ENCODE measurements at places on chromosomes 7 and 10.

GRCh38 chr7:27095050-27095896 is 527 bp downstream of the HOXA1 start:
- peak; percentile 27 for DNase-seq

GRCh38 chr7:158946771-158947170 is 90.4 kb downstream of the DYNC2I1 start:
- DNase-seq: no peak

GRCh38 chr7:76997381-76998284 is 34.5 kb downstream of the SPDYE17 start:
- DNase-seq: no peak

GRCh38 chr10:87546210-87546609 is 41.5 kb downstream of the MINPP1 start:
- no peak for DNase-seq

DNA sequence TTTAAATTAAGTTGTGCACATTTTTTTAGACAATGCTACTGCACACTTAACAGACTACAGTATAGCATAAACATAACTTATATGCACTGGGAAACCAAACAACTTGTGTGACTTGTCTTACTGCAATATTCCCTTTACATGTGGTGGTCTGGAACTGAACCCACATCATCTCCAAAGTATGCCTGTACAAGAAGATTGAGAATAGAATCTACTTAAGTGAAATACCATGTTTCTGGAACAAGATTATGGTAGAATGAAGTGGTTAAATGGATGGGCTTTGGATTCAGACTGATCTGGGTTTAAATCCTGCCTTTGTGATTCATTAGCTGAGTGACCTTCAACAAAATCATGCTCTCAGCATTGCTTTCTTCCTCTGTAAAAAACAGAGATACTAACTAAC is 30.7 kb downstream of the CUL2 start:
- no peak for DNase-seq

DNA sequence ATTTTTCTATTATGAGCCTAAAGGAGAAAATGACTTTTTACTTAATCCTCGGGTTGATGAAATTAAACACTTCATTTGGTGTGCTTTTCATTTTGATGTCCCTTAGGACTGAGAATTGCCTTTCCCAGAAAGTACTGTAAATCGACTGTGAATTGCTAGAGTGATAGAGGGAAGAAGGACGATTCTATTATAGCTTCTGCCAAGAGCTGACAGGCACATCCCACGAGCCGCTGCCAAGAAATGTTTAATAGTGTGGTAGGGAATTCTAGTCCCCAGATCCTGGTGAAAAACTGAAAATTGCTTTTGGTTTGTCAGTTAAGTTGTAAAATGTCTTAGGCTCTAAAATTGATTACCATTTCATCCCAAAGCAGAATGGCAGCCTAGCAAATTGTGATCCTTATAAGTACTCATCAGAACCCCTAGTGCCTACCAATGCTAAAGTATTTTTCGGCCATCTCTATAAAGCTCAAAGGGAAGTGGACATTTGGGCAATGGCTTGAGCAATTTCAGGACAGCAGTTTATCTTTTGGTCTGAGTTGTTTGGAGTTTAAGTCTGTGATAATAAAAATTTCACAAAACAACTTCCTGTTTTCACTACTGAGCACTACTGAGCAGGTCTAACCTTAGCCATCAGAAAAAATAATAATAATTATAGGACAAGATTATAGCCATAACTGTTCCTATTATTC is 44.6 kb upstream of the HYCC1 start:
- no peak for DNase-seq

DNA sequence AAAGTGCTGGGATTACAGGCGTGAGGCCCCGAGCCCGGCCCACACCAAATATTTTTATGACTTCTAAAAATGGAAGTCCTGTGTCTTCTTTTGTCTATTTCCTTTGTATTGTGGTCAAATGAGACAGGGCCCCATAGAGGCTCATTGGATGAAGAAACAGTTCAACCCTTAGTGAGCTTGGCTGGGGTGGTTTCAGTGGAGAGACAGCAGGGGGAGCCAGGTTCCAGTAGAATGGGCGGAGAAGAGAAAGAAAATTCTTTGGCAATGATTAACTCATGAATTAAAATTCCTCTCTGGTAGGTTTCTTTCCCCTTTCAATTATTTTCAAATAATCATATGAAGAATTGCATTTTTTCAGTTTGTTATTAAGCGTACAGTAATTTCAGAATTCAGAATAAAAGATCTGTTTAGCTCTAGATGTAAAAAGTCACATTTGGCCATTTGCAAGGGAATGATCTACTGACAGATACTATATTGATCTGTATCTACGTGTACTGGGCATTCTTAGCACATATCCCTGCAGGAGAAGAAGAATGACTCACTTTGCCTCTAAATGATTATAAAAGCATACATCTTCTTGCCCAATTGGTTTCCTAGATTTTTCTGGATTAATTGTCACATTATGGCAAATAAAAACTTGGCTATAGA is 43.2 kb downstream of the PNLIPRP3 start:
- DNase-seq: no peak

DNA sequence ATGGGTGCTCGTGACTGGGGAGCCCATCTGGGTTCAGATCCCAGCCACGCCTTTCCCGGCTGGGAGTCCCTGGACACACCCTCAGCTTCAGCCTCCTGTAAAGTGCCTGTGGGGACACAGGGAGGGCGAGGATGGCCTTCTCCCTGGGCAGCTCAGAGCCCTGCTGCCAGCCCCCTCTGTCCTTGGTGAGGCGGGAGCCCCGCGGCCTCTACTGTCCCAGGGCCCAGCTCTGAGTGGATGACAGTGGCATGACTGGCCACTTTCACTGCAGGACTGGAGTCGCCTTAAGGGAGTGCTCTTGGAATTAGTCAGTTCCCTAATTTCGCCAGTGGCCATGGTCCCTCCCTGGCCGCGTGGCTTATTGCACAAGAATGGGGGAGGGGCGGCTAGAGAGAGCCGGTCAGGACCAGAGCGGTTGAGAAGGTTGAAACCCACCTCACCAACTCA is 4.6 kb downstream of the BRI3 start:
- DNase-seq: no peak

- DNase-seq: no peak
Measured at GRCh38 chr10:62454687-62455397, 80.7 kb downstream of the ZNF365 start.

DNA sequence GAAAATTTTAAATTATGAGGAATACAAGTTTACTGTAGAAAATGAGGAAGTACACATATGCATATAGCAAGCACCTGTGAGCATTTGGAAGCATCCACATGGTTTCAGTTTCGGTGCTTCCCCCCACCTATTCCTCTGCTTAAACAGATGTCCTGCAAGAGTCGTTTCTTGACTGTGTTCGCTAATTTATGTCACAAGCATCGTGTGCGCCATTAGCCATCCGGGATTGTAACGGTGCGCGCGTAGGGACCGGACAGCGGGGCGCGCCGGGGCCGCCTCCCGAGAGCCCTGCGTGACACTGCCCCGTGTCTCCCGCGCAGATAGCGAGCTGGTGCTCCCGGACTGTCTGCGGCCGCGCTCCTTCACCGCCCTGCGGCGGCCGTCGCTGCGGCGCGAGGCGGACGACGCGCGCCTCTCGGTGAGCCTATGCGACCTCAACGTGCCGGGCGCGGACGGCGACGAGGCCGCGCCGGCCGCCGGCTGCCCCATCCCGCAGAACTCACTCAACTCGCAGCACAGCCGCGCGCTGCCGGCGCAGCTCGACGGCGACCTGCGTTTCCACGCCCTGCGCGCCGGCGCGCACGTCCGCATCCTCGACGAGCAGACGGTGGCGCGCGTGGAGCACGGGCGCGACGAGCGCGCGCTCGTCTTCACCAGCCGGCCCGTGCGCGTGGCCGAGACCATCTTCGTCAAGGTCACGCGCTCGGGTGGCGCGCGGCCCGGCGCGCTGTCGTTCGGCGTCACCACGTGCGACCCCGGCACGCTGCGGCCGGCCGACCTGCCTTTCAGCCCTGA is 90.9 kb downstream of the NEURL1 start:
- DNase-seq: peak; percentile 62

GRCh38 chr10:104492329-104492940 is 138.8 kb downstream of the CFAP58 start:
- DNase-seq: no peak

GRCh38 chr10:102682416-102682815 is 31.8 kb downstream of the ARL3 start:
- DNase-seq: no peak

DNA sequence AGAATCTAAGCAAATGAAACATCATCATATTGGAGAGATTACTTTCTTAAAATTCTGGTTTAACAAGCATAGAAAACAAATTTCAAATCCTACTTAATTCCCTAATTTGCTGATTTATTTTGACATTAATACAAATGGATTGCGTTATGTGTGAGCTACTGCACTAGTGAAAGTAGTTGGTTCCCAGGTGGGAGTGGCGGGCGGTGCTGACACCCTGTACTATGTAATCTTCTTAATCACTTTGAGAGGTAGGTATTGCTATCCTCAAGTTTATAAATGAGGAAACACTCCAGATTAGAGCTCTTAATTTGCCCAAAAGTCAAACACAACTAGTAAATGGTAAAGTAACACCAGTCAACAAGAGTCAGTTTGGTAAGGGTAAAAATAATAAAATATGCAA is 131.1 kb downstream of the ELAPOR2 start:
- DNase-seq: no peak

DNA sequence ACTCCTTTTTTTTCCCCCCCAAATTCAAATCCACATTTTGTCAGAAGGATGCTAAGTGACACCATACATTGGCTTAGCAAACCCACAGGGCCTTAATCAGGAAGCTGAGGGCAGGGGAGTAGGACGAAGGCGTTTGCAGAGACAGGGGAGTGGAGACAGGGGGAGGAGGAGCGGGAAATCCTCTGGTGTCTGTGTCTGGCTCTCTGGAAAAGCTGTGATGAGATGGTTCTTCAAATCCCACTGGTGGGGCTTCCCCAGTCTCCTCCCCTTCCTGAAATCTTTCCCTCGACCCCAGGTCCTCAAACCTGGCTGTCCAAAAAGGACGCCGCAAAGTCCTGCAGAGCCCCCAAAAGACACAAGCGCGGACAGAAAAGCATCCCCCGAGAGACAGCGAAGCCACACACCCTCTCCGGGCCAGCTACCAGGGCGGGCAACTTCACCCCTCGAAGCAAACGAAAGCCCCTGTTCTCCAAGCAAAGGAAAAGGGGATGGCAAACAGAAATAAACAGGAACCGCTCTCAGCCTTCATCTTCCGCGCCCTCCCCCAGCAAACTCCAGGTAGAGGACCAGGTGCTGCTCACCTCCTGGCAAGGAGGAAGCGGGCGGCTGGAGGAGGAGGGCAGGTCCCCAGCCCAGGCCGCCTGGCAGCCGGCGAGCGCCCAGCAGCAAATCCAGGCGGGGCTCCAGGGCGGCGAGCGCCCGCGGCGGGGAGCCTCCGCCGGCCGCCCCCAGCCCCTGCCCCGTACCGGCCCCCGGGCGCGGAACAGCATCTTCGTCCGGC is 520 bp downstream of the ELAPOR2 start:
- no peak for DNase-seq

DNA sequence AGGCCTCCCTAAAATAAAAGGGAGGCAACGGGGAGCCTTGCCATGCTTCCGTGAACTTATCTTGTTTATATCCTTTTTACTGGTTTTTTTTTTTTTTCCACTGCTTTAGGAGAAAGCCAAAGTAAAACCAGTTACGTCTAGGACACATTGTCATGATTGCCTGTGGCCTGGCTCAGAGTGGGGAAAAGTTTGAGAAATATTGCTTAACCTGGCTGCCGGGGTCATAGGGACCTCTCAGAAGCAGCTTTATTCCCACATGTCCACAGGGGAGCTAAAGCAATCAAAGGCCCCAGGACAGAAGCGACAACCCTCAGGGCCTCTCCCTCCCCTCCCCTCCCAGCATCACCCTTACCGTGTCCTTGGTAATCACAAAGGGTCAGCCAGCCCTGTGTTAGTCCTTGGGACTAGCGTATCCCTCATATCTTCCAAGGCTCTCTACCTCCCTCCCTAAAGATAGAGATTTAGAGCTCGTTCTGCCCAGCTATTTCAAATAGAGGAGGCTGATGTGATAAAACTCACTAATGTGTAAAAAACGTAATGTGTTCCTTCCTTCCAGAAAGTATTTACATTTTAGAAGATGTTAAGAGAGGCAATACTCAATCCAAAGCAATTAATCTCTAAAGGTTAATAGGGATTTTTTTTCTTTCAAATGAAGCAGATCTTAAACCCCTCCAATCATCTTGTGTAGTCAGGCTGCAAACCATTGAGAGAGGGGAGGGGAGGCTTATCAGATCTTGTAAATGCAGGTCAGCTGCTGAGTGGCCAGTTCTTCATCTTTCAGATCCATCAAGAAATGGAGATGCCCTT is 64.8 kb upstream of the PRKAR2B start:
- no peak for DNase-seq

DNA sequence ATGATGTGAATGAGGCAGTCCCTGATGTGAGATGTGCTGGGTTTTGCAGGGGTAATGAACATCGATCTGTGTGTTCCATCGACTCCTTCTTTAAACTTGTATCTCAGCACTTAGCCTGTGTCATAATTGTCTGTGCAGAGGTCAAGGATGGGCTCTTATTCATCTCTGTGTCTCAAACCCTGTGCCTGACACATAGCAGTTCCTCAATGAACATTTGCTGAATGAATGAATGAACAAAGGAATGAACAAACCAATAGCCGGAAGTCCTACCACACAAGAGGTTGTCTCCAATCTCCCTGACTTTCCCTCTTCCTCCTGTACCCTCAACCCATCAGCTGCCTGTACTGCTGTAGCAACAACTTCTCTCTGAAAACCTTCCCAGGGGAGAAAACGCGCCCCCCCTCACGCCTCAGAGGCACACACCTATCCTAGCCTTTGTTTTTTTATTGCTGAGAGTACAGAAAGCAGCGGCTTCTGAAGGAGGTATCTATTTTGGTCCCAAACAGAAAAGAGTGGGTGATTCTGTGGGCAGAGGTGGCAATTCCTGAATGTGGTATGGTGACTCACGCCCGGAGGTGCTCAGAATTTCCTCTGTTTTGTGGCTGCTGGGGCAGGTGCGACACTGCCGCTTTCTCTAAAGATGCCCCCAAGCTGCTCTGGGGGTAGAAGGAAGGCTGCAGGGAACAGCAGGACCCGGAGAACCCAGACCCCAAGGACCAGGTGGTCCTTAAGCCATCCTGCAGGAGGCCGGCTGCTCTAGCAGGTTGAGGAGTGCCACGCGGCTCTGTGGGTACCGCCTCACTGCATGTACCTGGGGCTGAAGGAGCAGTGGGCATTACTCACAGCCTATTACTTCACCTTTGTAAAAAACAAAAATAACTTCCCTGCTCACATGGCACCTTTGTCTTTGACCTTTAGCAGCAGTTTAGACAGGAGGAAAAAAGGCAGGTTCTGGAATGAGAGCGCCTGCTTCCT is 9.6 kb downstream of the IL2RA start:
- peak; percentile 87 for DNase-seq

- DNase-seq: no peak
Measured at GRCh38 chr7:28842769-28843295, 115.3 kb downstream of the TRIL start.

Measured in activated naive CD4-positive, alpha-beta T cell treated with Interleukin-2 at 50 U/mL for 16 hours (primary cell).